8988T (cell line): ENCODE measurements at places on chromosomes 3 and 15.

GRCh38 chr15:55260562-55261131 lies 29.0 kb downstream of the RAB27A start:
- DNase-seq: no peak

- DNase-seq: no peak
Observed at GRCh38 chr3:52401021-52401420, 43.9 kb downstream of the SEMA3G start.

DNA sequence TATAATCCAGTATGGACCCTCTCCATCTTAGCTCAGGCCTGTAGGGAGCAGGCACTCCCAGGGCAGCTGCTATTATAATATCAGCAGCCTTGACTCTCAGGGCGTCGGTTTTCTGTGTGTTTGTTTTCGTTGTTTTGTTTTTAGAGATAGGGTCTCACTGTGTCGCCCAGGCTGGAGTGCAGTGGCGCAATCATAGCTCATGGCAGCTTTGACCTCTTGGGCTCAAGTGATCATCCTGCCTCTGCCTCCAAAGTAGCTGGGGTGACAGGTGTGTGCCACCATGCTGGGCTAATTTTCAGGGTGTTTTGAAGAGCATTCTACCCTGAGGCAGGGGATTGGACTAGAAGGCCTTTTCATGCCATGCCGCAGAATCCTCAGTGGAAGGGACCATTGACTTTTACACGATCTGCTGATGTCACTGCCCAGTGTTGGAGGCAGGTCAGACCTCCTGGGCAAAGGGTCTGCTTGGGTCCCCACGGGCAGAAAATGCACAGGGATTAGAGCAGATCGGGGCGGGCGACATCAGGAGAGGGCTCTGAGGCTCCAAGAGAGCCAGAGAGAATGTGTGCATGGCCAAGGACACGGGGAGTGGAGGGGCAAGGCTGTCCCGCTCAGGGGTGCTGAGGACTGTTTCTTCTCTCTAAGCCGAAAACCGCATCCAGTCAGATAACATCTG lies 7.8 kb downstream of the MELTF start:
- no peak for DNase-seq

DNA sequence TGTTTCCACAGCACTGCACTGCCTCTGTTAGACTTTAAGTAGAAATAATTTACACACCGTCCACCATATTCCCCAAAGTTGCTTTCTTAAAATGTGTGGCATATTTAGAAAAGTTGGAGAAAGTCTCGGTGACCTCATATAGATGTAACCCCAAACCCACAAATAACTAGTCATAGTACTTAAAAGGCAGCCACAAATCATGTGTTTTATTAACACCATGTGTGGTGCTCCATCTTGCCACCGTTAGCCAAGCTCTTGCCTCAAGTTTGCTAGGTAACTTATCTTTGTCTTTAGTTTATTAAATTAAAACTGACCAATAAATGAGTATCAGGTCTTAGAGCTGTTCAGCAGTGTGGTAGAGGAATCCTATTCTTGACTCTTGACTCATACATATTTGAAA lies 257.9 kb downstream of the UBE2E2 start:
- DNase-seq: no peak

DNA sequence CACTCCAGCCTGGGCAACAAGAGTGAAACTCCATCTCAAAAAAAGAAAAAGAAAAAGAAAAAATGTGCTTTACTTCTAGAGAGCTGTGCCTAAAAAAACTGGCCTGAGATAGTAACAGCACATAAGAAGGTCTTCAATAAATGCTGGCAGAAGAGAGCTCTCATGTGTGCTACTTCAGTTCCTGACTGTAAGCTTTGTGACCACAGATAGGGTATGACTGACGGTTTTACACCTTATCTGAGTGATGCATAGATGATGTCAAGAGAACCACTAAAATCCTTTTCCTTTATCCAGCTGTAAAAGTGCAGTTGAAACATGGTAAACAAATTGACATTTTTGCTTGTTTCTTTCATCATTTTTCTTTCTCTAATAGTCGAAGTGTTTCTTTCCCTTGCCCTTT lies 127.9 kb downstream of the C3orf70 start:
- no peak for DNase-seq

DNA sequence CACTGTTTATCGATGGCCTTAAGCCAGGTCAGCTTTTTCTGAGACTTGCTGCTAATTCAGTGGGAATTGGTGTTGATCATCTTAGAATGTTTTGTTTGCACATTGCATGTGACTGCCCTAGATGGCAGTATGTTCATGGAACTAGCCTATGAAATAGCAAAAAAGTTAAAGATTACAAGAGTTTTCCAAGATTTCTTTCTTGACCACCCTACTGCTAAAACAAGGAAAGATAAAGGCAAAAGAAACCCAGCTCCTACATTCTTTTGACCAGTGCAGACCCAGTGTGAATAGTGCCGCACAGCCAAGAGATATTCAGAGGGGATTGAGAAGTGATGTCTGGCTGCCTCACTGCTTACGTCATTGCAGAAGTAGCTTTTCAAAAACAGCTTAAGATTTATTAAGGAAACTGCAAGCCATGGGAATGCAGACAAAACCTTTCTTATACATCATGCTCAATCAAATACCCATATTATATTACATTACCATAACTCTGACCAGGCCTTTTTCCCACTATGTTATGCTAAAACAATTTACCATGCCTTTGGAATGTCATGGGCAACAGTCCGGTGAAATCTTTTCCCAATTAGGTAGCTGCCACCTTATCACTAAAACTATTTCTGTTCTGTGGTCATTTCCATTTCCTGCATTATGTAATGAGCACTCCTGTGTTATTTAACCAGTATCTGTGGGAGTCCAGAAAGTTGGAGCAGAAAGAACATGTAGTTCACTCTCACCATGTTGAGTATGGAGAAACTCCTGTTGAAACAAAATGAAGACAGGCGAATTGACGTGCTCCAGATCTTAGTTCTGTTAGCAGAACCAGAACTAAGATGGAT lies 6.0 kb downstream of the PHLDB2 start:
- DNase-seq: no peak

- DNase-seq: no peak
Observed at GRCh38 chr15:58046467-58046866, 19.0 kb downstream of the ALDH1A2 start.

DNA sequence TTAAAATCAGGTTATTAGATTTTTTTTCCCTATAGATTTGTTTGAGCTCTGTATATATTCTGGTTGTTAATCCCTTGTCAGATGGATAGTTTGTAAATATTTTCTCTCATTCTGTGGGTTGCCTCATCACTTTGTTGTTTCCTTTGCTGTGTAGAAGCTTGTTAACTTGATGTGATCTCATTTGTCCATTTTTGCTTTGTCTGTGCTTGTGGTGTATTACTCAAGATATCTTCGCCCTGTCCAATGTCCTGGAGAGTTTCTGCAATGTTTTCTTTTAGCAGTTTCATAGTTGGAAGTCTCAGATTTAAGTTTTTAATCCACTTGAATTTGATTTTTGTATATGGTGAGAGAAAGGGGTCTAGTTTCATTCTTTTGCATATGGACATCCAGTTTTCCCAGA lies 699.1 kb downstream of the NAALADL2 start:
- DNase-seq: no peak

DNA sequence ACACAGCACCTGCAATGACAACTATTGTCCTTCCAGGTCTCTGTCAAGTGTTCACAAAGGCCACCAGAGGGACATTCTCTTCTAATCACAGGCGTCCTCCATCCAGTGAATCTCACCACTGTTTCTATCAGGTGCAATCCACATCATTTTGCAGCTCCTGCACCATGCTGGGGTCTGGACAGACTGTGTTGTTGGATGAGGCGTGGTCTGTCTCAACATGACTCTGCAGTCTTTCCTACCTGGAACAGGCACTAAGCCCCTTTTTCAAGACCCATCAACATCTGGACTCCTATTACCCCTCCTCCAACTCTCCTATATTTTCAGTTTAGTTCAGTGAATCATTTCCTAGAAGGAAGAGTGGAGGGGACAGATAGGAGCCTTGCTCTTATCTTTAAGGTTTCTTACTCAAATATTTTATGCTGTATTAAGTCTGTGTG lies 31.5 kb upstream of the VEPH1 start:
- DNase-seq: no peak

GRCh38 chr3:71528816-71529215 lies 54.7 kb downstream of the FOXP1 start:
- no peak for DNase-seq

DNA sequence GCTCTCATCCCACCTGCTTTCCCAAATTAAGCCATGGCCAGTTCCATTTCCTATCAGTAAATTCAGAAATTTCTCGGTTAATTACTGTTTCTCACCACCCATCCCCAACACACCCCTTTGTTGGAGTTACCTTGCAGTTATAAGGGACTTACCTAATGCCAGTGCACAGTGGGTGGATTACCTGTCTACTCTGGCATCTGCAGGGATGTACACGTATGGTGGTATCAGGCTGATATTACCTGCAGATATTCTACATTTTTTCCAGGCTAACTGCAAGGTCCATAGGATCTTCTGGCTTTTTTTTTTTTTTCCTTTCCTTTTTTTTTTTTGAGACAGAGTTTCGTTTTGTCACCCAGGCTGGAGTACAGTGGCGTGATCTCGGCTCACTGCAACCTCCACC lies 7.9 kb upstream of the MRAS start:
- no peak for DNase-seq

DNA sequence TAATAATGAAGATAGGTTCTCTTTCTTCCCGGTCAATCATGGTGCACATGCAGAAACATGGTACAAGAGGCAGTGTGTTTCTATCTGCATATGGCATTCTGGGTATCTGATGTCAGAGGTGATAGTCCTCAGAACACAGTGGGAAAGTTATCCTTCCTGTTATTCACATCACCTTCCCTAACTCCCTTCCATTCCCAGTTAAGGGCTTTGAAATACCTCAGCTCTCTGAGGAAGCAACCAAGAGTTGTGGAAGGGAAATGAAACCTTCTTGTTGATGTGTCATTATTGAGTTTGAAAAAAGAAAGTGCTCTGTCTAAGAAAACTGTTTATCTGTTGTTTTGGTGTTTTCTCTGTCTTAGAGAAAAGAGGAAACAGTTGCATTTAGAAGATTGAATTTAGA lies 21.9 kb upstream of the P2RY13 start:
- no peak for DNase-seq

DNA sequence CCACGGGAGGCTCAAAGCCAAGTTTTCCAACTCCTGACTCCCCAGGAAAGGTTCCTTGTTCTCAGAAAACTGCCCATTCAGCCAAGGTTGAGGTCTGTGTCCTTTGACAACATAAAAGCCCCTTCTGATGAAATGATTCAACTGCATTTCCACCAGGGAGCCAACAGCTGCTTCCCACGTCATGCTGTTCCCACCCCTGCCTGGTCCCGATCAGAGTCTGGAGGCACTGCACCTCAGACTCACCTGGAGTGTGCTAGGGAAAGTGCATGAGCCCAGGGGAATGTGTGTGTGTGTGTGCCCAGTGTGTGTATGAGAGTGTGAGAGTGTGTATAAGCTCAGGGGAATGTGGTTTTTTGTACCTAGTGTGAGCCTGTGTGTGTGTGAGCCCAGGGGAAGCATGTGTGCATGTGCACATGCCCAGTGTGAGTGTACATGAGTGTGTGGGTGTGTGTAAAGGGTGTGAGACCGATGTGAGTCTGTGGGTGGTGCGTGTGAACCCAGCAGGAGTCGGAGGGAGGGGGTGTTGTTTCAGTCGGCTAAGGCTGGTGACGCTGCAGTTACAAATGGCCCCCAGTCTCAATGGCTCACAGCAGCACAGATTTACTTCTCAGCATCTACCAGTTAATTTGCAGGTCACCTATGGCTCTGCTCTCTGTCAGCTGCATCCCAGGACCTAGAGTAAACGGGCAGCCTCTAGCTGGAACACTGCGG lies 20.3 kb upstream of the SLC6A1 start:
- no peak for DNase-seq

GRCh38 chr3:137938876-137939275 lies 71.1 kb upstream of the CLDN18 start:
- no peak for DNase-seq

DNA sequence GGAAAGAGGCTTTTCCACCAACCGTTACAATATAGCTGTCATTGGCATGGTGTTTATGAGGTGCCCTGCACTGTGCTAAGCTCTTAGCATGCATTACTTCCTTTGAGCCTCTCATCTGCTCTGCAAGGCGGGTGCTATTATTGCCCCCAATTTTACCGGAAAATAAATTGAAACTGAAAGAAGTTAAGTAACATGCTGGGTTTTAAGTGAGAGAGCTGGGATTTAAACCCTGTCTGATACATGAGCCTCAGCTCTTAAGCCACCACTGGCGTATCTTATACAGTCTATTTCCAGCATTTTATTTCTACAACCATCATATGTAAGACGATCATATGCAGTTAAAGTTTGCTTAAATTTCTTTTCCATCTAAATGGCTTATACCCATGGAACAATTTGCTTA lies 81.6 kb downstream of the AGBL1 start:
- no peak for DNase-seq
